ENCODE measurements at places on chromosomes 7 and 10. TPM values are rescaled to one million over a fixed set of nuclear protein-coding genes. Genes with fewer than 3 reads are reported as not detected.

DNA sequence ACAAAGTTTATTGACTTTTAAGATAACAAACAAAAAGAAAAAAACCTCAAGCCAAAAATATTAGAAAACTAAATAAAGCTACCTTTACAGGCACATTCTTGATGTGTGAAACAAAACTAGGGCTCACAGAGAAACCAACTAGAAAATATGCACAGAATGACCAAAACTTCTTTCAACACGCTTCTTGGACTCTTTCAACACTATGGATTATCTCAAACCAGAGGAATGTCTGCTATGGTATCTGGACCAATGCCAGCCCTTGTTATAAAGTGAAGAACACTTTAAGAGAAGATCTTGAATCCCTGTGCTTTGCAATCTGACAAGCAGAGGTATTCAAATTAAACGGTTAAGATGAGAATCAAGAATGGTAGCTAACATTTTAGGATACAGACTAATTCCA, 76.6 kb downstream of the DNAJC1 start:
- peaks cover 2% of the 10 kb centered on the region for H3K36me3 ChIP-seq
- no peak overlapping the region for H3K27ac ChIP-seq
- H3K27me3 ChIP-seq, result no peaks in the 10 kb centered on the region
- DNase-seq, result no peak

DNA sequence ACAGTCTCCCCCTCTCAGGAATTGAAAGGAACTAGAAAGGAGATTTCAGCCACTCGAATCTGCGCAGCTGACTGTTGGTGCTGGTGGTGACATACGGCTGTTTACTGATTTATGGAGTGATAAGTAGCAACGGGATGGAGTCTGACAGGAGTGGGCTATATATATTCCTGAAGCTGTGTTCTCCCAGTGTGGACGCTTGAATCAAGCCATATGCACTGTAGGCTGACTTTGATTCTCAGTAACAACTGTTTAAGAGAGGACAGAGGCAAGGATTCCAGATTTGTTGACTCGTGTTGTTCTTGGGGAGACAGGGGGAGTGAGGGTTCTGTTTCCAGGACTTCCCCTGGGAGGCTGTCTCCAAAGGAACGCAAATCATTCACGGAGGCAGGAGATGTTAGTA, 260.1 kb upstream of the AUTS2 start:
- no peaks in the 10 kb centered on the region for H3K36me3 ChIP-seq
- no peak overlapping the region for H3K4me3 ChIP-seq
- no peak for DNase-seq
- no peak overlapping the region for H3K27ac ChIP-seq
- no peaks in the 10 kb centered on the region for H3K4me1 ChIP-seq
- H3K27me3 ChIP-seq, result no peaks in the 10 kb centered on the region

DNA sequence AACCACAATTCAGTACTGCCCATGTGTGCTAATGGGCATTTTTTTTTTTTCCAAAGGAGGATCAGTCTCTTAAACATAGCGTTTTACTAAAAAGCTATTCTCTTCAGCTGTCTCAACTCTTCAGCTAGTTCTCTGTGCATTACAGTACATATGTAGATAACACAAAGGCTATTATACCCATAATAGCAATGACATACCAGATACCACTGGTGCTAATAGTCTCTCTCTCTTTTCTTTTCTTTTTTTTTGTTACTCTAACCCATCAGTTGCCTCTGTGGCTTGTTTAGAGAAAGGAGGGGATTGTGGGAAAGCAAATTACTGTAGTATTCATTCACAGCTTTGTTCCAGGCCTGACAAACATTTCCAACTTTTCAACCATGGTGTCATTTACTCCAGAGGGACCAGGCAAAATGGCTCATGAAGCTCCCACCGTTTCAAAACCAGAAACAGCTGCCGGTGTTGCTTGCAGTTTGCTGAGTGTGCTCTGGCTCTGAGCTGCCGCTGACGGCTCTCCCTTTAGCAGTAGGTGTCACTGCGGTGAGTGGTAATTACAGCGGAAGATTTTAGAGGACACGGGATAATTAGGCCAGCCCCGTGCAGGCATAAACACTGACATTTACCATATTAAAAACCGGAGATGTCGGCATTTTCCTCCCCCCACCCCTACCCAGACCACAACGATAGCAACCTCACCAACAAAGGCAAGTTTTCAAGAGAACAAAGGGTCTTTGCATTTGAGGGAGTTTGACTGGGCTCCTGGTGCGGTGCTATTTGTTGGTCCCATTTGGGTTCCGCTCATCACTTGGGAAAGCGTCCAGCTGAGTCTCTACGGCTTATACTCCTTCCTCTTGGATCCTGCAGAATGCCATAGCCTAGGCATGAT, 1005.5 kb downstream of the KCNMA1 start:
- H3K27me3 ChIP-seq, result no peaks in the 10 kb centered on the region
- H3K27ac ChIP-seq, result no peak overlapping the region
- H3K4me3 ChIP-seq, result no peak overlapping the region
- no peak for DNase-seq
- H3K4me1 ChIP-seq, result no peaks in the 10 kb centered on the region
- no peaks in the 10 kb centered on the region for H3K36me3 ChIP-seq

- H3K4me1 ChIP-seq, result peaks cover 18% of the 10 kb centered on the region
- no peak overlapping the region for H3K4me3 ChIP-seq
- no peak for DNase-seq
- H3K36me3 ChIP-seq, result no peaks in the 10 kb centered on the region
- H3K27me3 ChIP-seq, result peaks cover 6% of the 10 kb centered on the region
Observed at GRCh38 chr10:11517150-11517549, 94.3 kb downstream of the USP6NL start.

DNA sequence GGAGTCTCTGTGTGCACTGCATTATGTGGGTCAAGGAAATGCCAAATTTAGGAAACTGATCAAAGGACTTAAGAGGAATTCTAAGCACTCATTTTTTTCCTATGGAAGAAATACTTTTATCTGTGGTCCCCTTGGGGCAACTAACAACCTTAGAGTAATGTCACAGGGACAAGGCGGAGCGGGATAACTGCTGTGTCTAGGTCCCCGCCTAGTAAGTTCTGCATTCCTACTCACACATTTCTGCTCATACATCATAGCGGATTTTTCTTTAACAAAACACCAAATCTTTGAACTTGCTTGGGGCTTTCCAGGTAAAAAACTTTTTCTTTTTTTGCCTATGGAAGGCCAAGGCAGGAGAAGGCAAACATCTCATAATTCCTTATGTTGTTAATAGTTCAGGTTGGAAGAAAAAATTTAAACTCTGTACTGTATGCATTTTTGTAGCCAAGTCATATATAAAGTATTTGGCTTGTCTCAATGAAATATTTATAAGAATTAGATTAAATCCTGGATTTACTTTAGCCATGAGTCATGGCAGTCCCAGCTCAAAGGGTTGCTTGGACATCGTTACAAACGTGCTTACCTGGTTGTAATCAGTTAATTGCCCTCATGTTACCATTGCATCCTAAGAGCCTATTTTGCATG, 285.0 kb downstream of the PHTF2 start:
- no peak overlapping the region for H3K27ac ChIP-seq
- H3K27me3 ChIP-seq, result peaks cover 6% of the 10 kb centered on the region
- DNase-seq, result no peak
- H3K36me3 ChIP-seq, result no peaks in the 10 kb centered on the region
- no peak overlapping the region for H3K4me3 ChIP-seq

The ZFAND2A gene
- 24.0 TPM for total RNA-seq

The ARHGEF35 gene
- total RNA-seq, result 4.2 TPM

All from activated CD4-positive, alpha-beta T cell treated with anti-CD3 and anti-CD28 coated beads, Interleukin-2, amount 10 ng/mL, durations not matched to agents 7 days and 5 days (primary cell).